Activated T-cell treated with anti-CD3 and anti-CD28 coated beads for 24 hours (primary cell): ENCODE measurements at places on chromosomes 4 and X.

DNA sequence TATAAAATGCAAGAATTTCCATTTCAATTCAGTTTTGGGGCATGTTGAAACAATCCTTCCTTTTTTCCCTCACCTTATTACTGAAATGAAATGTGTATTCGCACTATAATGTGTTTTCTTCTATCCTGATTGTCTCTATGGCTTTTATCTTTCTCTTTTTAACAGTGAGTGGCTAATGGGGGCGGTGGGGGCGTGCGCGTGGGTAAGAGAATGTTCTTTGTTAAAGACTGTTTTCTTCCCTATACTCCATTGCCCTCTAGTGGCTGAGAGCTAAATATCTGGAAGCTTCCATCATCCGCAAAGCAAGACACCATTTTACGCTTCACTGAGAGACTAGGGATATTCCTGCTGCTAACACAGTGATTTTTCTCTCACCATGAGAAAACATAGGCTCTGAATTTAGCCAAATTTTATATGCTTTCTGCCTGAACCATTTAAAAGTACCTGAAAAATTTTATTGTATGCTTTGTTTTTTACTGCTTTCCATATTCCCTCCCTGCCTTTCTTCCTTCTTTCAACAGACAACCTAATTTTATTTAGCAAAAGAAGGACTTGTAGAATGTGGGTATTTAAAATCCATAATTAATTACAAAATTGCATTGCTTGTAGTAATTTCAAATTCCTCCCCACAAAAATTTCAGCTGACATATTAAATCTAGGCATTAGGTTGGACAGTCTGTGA lies 194.0 kb downstream of the GASK1B start:
- no peak for DNase-seq

- DNase-seq: no peak
Observed at GRCh38 chr4:53974561-53974960, 89.8 kb downstream of the CHIC2 start.

DNA sequence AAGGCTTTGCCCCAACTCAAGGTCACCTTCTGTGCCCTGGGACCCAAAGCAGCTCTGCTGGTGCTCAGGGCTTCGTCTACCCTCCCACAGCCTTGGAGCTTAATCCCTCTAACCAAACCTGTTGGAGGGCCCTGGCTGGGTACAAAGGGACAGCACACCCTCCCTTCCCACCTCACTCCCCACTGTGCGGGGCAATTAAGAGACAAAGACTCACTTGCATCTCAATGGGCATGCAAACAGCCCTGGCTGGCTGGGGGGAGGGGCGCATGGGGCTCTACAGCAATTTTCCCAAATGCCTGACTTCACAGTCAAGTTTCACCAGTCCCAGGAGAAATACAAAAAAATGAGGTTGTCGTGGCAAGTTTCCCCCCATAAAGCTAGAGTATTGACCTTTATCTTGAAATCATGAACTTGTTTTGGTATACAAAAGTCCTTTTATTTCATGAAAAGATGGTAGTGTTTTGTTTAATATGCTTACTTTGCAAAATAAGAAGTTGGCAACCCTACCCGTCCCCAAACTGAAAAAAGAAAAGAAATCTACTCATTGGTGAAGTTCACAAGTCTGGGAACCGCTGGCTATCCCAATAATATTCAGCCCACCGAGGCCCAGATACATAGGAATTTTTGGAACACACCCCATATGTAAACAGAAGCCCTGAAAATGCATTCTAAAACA lies 4.1 kb upstream of the CD99L2 start:
- DNase-seq: no peak

GRCh38 chr4:188078116-188078515 lies 31.3 kb downstream of the TRIML2 start:
- no peak for DNase-seq

DNA sequence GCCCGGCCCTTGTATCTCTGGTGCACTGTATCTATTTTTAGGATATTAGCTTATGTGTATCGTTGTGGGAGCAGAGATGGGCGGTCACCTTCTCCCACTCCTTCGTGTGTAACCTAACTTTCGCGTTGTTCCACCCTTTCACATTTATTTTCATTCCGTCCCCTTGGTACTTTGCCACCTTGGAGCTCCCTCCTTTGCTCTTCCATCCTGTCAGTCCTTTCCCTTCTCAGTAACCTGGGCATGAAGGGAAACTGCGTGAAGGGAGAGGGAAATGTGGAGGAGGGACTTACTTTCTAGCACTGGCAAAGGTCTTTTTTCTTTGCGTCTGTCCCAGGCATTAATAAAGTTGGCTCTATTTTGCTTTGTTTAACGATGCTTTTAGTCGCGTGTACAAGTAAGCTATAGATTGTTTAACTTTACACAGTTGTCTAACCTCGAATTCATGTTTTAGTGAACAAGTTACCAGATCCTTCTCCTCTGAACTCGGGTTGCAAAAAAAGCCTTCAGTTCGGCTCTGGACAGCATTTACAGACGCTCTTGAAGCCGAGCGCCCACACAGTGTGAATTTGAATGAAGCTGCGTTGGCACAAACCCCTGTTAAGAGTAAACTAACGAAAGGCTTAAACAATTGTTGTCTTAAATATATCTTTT lies 3.9 kb downstream of the PCDH10 start:
- no peak for DNase-seq

GRCh38 chr4:17063888-17064287 lies 165.4 kb upstream of the LDB2 start:
- no peak for DNase-seq

- DNase-seq: no peak
Observed at GRCh38 chrX:22268706-22269105, 4.0 kb upstream of the CBLL2 start.

DNA sequence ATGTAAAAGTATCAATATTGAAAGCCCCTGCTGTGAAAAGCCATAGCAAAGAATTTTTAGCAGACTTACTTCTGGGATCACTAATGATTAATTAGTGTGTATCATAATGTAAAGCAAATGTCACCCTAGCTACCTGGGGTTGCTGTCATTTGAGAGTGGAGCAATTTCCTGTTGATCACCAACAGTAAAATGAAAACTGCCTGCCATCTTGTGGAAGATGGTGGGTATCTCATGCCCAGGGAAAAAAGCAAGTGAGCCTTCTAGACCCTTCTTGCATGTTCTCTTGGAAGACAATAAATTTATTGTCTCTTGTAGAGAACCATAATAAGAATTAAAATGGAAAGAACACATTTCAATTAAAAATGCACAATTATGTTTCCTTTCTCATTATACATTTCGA lies 360.2 kb downstream of the ZIC3 start:
- DNase-seq: no peak

DNA sequence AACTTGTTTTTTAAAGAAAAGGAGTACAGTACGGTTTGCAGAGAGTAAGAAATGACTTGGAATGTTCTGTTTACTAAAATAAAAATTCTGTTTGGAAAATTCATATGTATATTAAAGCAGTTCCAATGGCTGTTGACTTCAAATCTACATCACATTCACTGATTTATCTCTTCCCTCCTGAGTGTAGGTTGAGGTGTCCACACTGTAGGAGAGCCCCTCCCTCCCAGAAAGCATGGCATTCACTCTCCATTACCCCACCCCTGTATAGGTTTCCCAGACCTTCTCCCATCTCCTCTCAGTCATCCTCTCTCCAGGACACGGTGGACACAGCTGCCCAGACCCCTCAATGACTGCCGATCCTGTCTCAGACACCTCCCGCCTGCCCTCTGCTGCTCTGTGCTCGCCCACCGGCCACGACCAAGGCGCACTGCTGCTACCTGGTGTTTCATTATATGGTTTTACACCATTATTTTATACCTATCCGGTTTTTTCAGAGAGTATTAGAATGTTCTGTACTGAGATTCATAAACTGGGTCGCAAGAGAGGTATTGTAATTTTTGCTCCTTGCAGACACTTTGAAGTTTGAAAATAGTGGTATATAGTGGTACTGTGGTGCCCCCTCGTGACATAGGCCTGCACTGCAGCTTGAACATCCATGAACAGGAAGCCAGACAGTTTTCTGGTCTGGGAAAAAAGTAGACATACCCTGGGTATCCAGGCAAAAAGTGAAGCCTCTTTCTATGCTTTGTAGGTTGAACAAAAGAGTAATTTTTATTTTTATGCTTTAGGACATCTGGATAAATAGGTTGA lies 38.8 kb upstream of the BEX4 start:
- peak; percentile 26 for DNase-seq

GRCh38 chr4:6468376-6468775 lies 4.0 kb downstream of the PPP2R2C start:
- DNase-seq: no peak

DNA sequence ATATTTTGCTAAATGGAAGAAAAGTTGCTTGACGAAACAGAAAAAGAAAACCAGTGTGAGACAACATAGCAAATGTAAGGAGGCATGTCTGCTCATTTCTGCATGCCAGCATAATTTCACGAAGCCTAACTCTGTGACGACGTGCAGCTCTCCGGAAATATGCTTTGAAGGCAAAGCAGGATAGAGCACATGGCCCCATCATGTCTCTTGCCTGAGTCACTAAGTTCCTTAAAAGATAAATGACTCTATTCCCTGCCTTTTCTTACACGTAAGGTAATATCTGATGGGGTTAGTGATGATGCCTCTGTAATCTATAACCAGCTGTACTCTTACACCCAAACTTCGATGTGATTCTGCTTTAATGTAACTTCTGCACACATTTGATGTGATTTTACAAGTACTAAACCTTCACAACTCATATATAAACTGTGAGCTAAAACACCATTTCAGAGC lies 64.5 kb downstream of the ANXA3 start:
- no peak for DNase-seq

- no peak for DNase-seq
Observed at GRCh38 chr4:44765116-44765515, 38.8 kb upstream of the GNPDA2 start.

GRCh38 chrX:10076765-10077164 lies 80.0 kb upstream of the CLCN4 start:
- DNase-seq: no peak

DNA sequence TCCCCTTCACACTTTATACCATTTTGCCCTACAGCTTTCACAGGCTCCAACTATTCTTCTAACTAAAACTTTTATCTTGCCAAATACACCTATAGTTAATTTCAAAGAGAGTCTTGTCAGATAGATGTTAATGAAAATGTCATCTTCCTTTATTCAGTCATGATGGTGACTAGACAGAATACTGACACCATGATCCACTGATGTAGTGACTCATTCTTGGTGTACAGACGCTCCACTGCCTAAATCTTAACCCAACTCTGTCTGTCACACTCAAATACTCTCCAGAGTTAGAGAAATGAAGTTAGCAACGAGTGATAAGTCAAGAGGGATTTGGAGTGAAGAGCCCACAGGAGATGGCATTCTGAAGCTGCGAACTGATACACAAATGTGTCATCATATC lies 32.1 kb upstream of the HDAC8 start:
- DNase-seq: no peak

DNA sequence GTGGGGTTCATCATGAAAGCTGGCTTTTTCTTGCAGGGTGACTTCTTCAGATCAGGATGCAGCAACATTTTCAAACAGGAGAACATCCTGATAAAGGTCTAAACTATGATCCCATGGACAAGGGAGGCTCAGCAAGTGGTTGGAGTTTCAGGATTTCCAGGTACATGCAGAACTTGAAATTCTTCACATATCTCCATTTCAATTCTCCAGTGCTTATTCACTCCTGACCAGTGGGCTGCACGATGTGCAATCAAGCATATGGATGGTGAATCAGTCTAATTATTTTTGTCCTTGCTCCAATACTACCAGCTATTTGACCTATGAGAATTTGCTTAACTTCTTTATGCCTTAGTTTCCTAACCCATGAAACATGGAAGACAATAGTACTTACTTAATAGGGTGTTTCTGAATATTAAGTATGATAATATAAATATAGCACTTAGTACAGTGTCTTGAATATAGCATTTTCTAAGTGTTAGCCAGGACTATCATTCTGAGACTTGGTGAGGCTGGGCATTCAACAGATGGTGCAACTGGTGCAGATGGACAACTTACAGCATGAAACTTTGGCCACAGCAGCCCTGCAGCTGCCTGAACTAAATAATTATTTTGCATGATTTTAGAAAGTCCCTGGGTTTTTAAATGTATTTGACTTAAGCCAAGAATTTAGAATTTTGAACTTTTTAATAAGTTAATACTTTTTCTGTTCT lies 92.4 kb downstream of the HPGD start:
- DNase-seq: no peak

DNA sequence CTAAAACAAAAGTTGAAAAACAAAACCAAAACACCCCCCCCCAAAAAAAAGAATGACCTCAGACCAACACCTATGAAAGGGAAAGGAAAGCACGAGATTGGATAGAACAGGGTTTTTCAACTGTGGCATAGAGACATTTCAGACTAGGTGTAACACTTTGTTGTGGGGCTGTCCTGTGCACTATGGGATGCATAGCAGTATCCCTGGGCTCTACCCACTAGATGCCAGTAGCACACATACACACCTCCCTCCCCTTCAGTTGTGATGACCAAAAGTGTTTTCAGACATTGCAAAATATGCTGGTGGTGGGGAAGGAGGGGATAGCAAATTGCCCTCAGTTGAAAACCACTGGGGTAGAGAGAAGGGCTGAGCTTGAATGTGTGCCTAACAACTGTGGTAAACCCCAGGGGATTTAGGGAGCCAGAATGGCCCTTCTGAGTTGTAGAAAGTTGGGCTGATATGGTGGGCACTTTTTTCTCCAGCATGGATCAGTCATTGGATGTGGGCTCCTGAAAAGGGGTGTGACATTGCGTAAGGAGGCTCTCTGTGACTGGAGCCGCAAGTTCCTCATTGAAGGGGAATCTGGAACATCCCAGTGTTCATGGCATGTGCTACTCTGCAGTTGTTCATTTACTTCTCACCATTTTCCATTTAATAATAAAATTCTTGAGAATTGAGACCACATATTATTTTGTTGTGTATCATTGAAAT lies 8.8 kb upstream of the GEMIN8 start:
- DNase-seq: no peak

GRCh38 chrX:134533952-134534351 lies 74.0 kb downstream of the HPRT1 start:
- DNase-seq: no peak

- DNase-seq: no peak
Observed at GRCh38 chr4:123438031-123438430, 41.4 kb downstream of the SPRY1 start.

GRCh38 chrX:44961817-44962607 lies 89.0 kb downstream of the KDM6A start:
- DNase-seq: no peak

DNA sequence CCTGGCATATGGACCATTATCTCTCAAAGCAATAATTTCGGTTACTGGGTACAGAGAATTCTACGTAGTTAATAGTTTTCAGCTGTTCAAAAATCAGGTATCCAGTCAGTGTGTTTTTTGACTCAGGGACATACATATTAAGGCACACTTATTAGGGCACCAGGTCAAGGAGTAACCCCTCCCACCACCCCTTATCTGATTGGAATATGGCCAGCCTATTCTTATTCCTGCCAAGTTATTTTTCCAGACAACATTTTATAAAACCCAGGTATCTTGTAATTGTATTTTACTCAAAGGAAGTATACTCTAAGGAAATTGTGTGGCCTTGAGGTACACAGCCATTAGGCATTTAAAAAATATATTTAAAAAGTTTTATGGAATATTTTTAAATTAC lies 4.3 kb downstream of the ZFX start:
- no peak for DNase-seq

GRCh38 chrX:68835104-68835442 lies 6.3 kb downstream of the EFNB1 start:
- DNase-seq: no peak

GRCh38 chr4:154067786-154068185 lies 278.9 kb upstream of the SFRP2 start:
- DNase-seq: no peak
